Aorta (tissue), 5 donors: ENCODE measurements at places on chromosomes 11 and 22. TPM values are rescaled to one million over a fixed set of nuclear protein-coding genes. Genes with fewer than 3 reads are reported as not detected.
A peak's percentile ranks its signal among the peaks of the same experiment; 100 is the strongest.

Gene CELSR1
- total RNA-seq: 3.0 TPM

Gene PES1
- 42.4 TPM for total RNA-seq

DNA sequence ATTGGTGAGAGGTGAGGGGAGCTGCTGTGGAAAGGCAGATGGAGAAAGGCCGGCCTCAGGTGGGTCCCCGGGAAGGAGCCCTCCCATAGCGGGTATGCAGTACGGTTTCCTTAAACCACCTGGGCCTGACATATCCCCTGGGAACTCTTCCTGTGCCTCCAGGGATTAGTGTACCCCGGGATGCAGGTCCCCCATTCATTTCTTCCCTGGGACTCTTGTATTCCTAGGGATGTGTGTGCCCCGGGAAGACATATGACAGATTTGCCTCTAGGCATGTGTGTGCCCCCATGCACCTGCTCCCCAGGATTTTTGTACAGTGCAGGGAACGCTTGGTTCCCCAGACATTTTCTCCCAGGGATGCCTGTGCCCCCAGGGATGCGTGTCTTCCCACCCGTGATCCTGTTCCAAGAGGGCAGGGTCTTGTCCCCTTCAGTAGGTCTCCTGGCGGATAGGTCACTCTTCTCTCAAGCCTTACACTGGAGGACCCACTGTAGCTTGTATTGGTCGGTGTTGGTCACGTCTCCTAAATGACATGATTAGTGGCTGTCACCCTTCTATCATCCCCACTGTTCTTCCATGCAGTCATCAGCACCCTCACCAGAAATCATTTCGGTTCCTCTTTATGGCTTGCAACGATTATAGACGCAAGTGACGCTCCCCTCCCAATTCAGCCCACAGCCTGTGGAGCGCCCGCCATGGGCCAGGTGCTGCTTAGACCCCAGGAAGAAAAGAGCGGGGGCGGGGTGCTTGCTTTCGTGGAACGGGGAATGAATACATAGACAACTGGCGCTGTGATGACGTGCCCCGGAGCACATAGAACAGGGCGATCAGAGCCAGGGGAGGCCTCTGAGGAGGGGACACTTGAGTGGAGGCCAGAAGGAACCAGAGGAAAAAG, 1.3 kb downstream of the PARVB start:
- no peaks in the 10 kb centered on the region for H3K27me3 ChIP-seq
- H3K27ac ChIP-seq: no peak overlapping the region
- no peak overlapping the region for H3K4me3 ChIP-seq
- H3K36me3 ChIP-seq: no peaks in the 10 kb centered on the region

DNA sequence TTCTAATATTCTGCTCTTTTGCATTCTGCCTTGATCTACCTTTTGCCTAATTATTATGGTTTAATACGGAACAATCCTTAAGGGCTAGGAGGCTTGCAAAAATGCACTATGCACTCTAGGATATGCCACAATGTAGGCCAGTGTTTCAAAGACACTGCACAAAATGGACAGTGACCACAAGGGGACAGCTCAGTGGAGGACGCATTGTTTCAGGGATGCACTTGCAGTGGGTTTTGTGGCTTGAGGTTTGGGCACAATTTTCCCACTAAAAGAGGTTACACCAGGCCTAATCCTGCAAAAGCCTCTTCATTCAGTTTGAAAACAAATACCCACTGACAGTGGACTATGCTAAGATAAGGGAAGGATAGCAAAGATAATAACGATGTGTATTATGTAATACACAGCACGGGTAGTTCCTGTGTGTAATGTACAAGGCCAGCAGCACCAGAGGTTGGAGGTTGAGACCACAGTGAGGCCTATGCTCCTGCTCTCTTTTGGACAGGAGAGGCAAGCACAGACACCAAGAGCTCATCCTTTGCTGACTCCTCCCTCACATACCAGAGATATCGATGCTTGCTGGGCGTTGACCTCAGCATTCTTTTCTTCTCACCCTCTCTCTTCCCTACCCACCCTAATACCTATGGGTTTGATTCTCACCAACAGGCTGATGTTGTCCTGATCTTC, 12.7 kb downstream of the MAP6 start:
- H3K27me3 ChIP-seq: no peaks in the 10 kb centered on the region
- peak overlapping the region; percentile 8 for H3K27ac ChIP-seq
- H3K4me3 ChIP-seq: no peak overlapping the region
- H3K36me3 ChIP-seq: no peaks in the 10 kb centered on the region

DNA sequence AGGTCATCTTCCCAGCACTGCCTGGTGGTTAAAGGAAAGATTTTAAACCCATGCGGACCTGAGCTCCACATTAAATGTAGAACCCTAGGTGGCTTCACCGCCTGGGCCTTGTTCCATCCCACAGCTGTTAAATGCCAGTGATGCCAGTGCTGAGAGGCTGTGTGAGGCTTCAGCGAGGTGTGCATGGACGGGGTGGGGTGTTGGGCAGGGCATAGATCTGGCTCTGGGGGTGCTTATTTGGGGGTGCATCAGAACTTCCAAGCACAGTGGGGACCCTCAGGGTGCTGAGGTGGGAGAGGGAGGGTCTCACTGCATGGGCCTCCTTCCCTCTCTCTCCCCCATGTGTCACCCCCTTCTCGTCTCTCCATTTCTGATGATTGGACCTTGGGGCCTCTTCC, 90.1 kb upstream of the B3GAT1 start:
- no peaks in the 10 kb centered on the region for H3K36me3 ChIP-seq
- H3K27ac ChIP-seq: no peak overlapping the region
- H3K4me3 ChIP-seq: no peak overlapping the region
- H3K27me3 ChIP-seq: no peaks in the 10 kb centered on the region
- DNase-seq: peak; percentile 23

- H3K36me3 ChIP-seq: peaks cover 5% of the 10 kb centered on the region
- DNase-seq: no peak
- peaks cover 1% of the 10 kb centered on the region for H3K4me1 ChIP-seq
- peak overlapping the region; percentile 84 for H3K4me3 ChIP-seq
Observed at GRCh38 chr11:18105086-18105801, 638 bp downstream of the SAAL1 start.

DNA sequence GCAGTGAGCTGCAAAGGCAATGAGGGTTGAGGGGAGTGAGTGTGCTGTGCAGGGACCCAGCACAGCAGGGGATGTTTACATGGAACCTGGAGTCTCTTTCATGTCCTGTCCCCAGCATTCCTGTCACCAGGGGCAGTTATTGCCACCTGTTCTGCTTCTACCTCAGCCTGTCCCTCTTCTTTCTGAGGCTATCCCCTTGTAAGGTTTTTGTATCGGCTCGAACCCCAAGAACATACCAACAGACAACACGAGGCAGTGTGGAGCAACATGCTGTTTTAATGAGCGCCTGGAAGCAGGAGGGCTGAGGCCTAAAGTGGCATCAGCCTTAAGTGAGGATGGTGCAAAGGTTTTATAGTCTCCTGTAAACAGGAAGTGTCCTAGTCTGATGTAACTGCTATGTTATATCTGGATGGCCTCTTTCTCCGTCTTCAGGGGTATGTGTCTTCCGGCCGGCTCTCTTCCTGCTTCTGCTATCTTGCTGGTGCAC, 3.9 kb downstream of the SCGB2A2 start:
- no peaks in the 10 kb centered on the region for H3K27me3 ChIP-seq
- H3K36me3 ChIP-seq: no peaks in the 10 kb centered on the region
- no peak overlapping the region for H3K27ac ChIP-seq
- H3K4me1 ChIP-seq: no peaks in the 10 kb centered on the region
- no peak overlapping the region for H3K4me3 ChIP-seq
- DNase-seq: no peak

DNA sequence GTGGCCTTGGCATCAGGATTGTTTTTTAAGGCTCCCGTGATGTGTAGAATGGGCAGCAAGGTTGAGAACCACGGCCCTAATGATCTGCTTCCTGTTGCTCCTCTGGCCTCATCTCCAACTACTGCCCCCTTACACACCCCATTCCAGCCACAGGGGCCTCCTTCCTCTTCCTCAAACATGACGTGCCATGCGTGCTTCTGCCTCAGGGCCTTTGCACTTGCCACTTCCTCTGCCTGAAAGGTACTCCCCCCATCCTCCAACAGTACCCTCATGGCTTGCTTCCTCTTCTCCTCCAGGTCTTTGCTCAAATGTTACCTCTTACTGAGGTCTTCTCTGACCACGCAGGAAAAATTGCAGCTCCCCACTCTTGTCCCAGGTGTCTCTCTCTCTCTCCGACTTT, 93.9 kb upstream of the CSNK2A3 start:
- H3K4me3 ChIP-seq: no peak overlapping the region
- H3K27me3 ChIP-seq: no peaks in the 10 kb centered on the region
- no peak for DNase-seq
- peaks cover 4% of the 10 kb centered on the region for H3K4me1 ChIP-seq
- no peaks in the 10 kb centered on the region for H3K36me3 ChIP-seq

Gene SERPIND1
- total RNA-seq: 0.15 TPM

Gene TLCD5
- total RNA-seq: 10.5 TPM

- no peak overlapping the region for H3K27ac ChIP-seq
- no peak for DNase-seq
- no peaks in the 10 kb centered on the region for H3K36me3 ChIP-seq
- H3K27me3 ChIP-seq: no peaks in the 10 kb centered on the region
Observed at GRCh38 chr11:34988294-34989255, 72.2 kb downstream of the PDHX start.

DNA sequence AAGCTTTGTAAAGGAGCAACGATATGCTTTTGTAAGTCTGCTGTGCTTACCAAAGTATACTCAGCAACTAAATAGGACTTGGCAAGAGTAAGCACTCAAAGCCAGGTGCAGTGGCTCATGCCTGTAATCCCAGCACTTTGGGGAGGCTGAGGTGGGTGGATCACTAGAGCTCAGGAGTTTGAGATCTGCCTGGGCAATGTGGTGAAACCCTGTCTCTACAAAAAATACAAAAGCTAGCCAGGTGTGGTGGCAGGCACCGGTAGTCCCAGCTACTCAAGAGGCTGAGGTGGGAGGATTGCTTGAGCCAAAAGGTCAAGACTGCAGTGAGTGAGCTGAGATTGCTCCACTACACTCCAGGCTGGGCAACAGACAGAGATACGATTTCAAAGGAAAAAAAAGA, 67.5 kb downstream of the PAK1 start:
- H3K4me1 ChIP-seq: no peaks in the 10 kb centered on the region
- DNase-seq: no peak
- no peak overlapping the region for H3K4me3 ChIP-seq

DNA sequence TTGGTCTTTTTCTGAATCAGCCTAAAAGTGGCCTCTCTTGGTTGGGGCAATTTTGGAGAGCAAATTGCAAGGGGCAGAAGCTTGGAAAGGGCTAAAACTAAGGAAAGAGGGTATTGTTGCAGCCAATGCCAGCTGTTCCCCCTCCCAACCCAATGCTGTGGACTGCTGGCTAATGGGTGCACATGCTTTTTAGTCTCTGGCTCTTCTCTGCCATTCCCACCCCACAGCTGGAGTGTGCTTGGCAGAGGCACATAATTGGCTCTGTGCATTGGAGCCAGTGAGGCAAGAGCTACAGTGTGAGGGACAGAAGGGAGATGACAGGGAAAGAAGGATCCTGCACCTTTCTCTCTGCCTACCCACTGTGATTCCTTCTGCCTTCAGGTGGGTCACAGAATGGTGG, 140.0 kb downstream of the NECTIN1 start:
- no peaks in the 10 kb centered on the region for H3K27me3 ChIP-seq
- no peak overlapping the region for H3K4me3 ChIP-seq
- H3K27ac ChIP-seq: no peak overlapping the region
- no peaks in the 10 kb centered on the region for H3K4me1 ChIP-seq
- no peak for DNase-seq
